ENCODE measurements at places on chromosomes 1 and 21.

GRCh38 chr1:22717037-22717760 lies 6.6 kb downstream of the EPHB2 start:
- no peak for DNase-seq

DNA sequence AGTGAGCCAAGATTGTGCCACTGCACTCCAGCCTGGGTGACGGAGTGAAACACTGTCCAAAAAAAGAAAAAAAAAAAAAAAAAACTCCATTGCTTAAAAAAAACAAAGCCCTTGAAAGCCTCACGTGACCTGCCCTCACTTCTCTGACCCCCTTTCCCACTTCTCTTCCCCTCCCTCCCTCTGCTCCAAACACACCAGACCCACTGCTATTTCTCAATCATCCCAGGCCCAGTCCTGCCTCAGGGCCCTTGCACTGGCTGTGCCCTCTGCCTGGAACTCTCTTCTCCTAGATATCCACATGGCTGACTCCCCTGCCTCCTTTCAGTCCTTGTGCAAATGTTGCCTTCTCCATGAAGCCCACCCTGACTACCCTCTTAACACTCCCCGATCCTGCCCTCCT lies 45.4 kb upstream of the TARDBP start:
- DNase-seq, result no peak

DNA sequence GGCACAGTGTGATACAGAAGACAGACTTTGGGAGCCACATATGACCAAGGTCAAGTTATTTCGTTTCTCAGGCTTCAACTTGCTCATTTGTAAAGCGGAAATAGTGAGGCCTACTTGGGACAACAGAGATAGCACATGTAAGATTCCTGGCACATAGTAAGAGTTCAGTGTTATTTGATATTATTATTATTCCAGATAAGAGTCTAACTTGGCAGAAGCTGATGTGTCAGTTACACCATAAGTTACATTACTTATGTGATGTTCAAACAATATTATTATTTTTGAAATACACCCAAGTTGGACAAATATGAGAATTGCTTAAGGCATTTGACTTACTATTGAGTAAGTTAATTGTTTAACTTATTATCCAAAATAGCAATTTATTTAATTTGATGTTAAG lies 10.2 kb upstream of the CYP4X1 start:
- no peak for DNase-seq

DNA sequence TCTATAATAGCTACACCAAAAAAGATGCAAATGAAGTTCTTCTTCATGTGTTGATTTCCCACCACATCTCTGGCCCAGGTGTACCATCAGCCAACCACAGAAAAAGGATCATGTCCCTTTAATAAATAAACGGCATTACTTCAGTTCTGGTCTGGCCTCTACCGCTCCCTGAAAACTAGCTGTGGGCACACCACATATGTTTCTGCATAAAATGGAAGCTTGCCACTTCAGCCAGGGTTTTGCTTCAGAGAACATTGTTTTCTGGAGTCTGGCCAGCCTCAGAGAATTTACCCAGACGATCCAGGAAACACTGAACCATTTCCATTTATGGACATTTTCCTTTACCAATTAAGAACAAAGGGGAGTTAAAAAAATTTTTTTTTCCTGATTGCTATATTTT lies 5.8 kb upstream of the LAMC2 start:
- no peak for DNase-seq

DNA sequence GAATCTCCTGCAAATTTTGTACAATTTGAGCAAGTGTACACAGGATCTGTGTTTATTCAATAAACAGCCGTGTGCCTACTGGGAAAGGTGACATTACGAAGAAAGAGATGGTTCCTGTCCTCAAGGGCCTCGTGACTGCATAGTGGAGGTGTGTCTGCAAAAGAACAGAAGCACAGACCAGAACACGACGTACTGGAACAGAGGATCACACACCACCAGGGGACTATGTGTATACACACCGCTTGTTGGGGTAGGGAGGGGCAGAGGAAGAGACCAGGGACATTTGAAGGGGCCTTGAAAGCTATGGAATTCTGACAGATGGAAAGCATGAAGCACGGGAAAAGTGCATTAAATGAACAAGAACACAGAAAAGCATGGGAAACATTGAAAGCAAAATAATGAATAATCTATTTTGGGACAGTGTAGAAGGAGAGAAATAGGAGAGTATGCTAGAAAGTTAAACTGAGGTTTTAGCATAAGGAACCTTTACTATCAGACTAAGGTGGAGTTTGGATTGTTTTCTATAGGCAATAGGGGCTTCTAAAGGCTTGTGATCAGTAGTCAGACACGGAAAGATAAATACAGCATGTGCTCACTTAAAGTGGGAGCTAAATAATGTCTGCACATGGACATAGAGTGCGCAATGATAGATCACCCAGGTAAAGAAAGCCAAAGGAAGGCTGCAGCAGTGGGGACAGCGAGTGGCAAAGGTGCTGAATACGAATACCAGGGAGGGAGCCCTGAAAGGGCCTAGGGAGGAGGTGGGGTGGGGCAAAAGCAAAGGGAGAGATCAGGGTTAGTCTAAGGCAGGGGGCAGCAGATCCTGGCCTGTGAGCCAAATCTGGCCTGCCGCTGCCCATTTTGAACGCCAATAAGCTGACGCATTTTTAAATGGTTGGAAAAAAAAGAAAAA lies 11.0 kb downstream of the JAK1 start:
- DNase-seq, result no peak

DNA sequence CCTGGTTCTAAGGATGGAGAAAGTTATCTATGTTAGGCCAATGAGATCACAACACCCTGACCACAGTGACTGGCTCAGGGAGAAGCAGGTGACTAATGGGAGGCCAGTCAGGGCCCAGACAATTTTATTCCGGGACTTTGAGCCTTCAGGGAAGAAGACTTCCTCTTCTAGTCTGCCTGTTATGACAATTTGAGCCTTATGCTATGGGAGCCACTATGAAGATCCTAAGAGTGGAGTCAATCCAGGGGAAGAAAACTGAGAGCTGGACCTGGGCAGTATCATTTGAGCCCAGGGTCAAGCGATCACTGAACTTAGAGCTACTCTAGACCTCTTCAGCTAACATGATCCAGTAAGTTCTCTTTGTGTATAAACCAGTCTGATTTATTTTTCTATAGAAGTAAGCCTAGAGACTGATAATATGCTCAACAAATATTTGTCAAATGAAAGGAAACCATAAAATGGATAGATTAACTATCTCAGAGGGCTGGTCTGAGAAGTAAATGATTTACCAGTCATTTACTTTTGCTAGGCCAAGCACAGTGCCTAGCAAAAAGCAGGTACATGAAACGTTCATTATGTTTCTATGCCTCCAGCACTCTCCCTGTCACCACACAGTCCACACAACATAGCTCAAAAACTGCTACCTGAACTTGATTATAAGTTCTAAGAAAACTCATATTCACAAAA lies 4.2 kb upstream of the C1orf141 start:
- no peak for DNase-seq

DNA sequence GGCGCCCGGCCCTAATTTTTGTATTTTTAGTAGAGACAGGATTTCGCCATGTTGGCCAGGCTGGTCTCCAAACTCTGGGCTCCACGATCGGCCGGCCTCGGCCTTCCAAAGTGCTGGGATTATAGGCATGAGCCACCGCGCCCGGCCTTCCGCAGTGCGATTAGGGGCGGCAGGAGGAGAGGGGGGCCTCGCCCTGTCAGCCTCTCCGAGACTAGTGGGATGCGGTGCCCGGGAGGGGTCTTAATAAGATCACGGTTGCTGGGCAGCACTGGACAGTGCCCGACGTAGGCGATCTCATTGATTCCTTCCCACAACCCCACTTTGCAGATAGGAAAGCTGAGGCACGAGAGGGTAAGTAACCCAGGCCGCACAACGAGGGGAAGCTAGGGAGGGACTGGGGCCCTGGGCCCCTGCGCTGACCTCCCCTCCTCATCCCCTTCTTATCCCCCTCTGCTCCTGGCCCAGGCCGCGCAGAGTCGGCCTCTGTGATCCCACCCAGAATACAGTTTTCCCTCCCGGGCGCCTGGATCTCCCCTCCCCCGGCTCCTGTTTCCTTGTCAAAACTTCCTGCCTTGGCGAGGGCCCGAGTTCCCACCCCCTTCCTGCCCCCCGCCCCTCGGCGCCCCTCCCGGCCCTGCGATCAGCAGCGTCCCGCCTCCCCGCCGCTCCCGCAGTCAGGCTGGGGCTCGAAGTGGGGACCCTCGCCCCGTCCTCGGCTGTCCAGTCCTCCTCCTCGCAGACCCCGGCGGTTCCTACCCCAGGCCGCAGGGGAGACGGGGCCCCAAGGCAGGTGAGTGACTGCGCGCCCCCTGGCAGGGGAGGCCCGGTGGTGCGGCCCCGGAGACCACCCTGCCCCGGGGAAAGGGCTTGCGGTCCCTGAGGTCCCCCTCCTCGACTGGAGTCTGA lies at the start of gene PEAR1:
Gene PEAR1, plus strand, starts transcription at position 671 of the 906 bp plus-strand sequence. CDS start 10,209 bp downstream, outside the sequence.
- DNase-seq, result no peak

DNA sequence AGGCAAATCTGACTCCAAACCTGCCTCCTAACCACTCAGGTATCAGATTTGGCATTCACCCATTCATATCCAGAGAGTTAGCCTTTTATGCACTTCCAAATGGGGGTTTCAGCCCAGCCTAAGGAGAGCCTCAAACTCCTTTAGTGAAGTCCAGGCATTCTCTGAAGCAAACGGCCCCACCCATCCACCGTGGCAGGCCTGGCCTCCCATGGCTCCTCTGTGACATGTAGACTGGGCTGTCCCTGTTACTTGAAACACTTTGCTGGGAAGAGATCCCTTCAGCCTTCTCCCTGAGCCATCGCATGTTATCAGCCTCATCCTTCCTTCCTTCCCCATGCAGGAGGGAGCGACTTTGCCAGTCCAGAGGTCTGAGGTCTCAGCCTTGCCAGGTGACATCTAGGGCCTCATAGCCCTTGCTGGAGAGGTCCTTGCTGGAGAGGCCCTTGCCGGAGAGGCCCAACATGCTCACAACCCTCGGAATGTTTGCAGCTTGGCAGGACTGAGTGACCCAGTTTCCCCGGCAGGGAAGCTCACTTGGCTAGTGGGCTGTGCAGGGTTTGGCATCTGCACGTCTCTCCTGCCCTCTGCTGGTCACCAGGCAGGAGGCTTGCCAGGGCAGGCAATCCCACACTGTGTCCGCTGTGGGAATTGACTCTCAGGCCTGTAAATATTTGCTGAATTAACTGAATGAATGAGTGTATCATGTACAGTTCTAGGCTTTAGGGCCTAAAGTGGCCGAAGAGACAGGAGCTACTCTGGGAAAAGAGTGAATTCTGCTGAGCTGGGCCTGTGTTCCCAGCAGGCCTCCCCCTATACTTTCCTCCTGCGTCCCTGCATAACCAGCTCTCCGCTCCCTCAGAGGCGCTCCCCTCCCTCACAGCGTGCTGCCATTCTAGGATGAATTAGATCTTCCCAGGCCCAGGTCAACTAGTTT lies 26.7 kb upstream of the RBM15 start:
- DNase-seq, result peak; percentile 67

DNA sequence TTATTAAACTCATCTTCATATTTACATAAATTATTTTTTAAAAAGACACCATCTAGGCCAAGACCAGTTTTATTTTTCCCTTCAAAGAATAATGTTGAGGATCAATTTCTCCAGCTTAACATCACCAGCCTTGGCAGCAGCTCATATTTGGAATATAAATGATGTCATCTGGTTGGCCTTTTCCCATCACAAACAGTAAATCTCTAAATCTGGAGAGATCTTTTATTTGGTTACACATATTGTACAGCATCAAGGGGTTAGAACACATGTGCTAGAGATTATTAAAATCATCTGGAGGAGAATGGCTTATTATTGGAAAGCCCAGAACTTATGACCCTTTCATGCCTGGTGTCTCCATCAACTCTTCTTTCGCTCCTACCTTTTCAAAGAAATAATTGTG lies 508.8 kb downstream of the PLPP3 start:
- DNase-seq, result no peak

Data from activated naive CD4-positive, alpha-beta T cell (primary cell).